ENCODE measurements at places on chromosomes 6 and 20.
A peak's percentile ranks its signal among the peaks of the same experiment; 100 is the strongest.

- DNase-seq, result no peak
These were observed 62.6 kb upstream of the ARMC2 start for GRCh38 chr6:108785653-108786052.

DNA sequence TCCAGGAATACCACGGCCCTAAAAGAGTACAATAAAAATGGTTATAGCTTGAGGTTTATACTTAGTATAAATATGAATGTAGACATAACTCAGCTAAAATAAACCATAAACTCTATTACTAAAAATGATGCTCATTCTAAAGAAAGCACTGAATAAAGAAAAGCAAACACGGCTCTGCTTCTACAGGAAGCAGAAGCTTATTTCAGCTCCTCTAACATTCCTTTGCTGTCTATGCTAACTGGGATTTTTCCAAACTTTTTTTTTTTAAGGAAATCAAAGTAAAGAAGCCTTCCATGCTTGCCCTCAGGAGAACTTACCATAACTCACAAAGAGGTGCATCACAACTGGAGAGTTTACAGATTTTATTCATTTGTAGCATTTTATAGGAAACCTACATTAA lies 30.8 kb downstream of the COL9A1 start:
- DNase-seq, result no peak

DNA sequence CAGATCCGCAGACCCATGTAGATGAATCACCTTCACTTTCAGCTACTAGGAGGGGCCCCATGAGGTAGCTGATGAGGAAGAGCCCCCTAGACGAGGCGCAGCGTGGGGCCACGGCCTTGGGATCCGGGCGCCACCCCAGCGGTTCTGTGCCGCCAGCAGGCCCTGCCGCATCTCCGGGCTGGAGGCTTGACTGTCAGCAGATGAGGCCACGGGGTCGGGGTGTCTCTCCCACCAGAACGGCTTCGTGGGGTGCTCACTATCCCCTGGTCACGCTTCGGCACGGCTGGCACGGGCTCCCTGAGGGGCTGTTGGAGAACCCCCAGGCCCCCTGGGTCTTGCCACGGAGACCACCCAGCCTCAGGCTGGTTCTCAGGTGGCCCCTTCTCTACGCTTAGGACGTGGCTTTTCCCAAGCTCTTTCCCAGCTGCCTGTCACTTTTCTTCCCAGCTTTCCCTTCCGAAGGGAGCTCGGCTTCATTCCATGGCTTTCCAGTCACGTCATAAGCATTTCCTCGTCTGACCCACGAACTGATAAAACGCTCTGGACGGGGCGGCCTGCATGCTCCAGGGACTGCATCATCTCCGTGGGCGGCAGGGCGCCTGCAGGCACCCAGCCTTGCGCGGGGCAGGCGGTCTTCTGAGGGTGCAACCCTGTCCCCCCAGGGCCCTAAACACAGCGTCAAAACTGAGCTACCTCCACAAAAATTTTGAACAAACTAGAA lies 85.9 kb downstream of the THBS2 start:
- no peak for DNase-seq

- no peak for DNase-seq
These were observed 172.7 kb downstream of the SCP2D1 start for GRCh38 chr20:18986146-18986830.

- DNase-seq, result peak; percentile 18
These were observed 816 bp downstream of the NPEPL1 start for GRCh38 chr20:58693226-58694006.

DNA sequence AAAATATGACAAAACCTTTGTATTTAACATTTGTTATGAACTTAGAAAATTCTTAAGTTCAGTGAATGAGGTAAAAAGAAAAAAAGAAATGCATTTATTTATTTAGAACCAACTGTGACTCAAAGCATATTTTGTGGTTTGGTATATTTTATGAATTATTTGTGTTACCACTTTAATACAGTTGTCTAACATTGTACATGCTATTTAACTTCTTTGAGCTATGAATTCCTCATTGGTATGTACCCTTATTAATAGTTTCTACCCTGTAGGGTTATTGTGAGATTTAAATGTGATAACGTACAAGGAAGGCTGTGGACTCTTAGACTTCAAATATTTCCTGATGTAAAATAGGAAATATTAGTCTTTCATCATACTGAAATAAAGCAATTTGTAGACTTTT lies 162.6 kb downstream of the MMUT start:
- DNase-seq, result no peak

GRCh38 chr6:73308712-73309534 lies 45.2 kb downstream of the DPPA5 start:
- DNase-seq, result peak; percentile 28

GRCh38 chr6:104226790-104227446 lies 632.8 kb downstream of the HACE1 start:
- DNase-seq, result no peak

DNA sequence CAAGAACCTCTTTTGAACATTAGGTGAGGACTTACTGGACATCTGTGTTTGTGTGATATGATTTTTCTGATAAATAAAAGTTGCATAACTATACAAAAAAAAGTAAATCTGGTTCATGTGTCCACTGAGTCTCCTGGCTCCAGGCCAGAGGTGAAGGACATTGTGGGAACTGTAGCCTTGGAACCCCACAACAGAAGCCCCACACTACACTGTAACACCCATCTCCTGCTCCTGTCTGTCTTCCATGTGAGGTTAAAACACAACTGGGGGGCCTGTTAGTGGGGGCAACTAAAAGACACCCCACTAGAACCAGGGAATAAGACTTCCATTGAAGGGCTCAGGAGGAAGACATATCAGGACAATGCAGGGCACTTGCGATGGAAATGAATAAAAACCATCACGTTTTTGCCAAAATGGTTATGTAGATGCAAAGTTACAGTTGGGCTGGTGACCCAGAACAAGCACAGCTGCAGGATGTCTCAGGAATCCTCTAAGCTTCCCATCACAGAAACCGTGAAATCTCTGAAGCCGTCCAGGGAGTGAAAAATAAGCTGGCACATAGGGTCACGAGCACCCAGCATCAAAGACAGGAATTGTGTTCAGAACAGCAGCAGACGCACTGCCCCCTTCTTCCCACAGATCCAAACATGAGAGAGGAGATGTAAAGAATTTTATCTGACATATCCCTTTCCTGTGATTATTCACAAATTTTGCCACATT lies 36.7 kb upstream of the PCSK2 start:
- DNase-seq, result no peak

- no peak for DNase-seq
These were observed 1.1 kb downstream of the CTSA start for GRCh38 chr20:45892049-45892825.

DNA sequence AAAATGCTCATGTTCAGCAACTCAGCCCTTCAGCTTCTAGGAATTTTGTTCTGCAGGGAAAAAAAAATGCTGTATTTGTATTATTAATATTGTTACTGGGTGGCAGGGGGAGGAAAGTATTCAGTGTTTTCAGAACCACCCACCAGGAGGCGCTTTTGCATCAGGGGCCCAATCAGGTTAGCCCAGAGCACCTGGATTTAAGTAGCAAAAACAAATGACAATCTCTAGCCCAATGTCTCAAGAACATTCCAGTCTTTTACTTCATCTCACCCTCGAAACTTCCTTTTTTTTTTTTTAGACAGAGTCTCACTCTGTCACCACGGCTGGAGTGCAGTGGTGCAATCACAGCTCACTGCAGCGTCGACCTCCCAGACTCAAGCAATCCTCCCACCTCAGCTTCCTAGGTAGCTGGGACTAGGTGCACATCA lies 635 bp upstream of the C20orf203 start:
- peak; percentile 78 for DNase-seq

- DNase-seq, result no peak
These were observed 192.0 kb downstream of the ALDH8A1 start for GRCh38 chr6:134757911-134758361.

Data from GM12865 (cell line).